SK-N-DZ (cell line): ENCODE measurements at places on chromosomes 1 and 21.

DNA sequence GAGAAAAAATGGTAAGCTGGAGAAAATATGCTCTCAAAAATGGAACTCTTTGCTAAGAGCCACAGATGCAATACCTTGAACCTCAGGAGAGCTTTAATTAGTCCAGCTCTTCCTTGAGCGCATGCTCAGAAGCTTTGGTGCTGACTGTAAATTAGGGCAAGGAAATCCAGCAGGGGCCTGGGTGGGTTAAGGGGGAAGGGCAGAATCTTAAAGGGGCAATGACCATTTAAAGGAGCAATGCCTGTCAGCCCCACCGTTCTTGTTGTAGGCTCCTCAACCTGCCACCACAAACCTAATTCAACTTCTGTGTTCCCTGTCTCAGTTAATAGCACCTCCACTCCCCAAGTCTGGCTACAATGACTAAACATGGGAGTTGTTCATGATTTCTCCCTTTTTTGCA is 6.8 kb upstream of the SLC22A15 start:
- DNase-seq: peak; percentile 45

DNA sequence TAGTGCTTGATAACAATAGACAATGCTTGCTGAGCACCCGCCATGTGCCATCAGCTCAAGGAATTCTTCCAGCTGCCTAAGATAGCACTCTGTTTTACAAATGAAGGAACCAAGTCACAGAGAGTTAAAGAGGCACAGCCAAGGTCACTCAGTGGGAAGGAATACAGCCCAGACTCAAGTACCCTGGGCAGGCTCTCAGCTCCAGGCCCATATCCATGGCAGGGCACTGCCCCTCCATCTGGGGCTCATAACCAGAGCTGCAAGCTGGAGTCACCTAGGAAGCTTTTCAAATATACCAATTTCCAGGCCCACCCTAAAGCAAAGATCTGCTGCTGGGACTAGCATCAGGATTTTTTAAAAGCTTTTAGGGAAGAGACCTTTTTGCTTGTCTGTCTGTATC is 1.6 kb downstream of the CLEC20A start:
- no peak for DNase-seq

GRCh38 chr1:27666791-27667254 is 5.2 kb downstream of the IFI6 start:
- DNase-seq: no peak

DNA sequence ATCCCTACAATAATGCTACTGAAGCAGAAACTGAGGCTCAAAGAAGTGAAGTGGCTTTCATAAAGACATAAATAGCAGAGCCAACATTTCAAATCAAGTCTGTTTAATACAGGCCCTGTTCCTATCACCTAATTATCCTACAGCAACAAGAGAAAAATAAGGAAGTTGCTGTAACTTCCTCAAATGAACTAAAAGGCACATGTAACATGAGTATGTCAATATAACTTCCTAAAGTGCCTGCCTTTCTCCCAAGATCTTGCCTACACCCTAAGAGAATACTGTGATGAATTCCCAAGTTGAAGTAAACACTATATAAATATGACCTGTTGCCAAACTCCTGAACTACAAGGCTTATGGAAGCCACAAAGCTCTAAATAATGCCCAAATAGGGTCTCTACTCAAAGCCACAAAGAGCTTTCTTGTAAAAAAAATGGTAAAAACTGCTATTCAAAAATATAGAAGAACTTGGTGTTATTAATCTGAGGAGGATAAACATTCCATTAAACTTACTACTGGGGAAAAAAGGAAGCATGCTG is 8.6 kb downstream of the BEND5 start:
- no peak for DNase-seq

GRCh38 chr1:6093071-6093470 is 47.4 kb downstream of the KCNAB2 start:
- DNase-seq: no peak

DNA sequence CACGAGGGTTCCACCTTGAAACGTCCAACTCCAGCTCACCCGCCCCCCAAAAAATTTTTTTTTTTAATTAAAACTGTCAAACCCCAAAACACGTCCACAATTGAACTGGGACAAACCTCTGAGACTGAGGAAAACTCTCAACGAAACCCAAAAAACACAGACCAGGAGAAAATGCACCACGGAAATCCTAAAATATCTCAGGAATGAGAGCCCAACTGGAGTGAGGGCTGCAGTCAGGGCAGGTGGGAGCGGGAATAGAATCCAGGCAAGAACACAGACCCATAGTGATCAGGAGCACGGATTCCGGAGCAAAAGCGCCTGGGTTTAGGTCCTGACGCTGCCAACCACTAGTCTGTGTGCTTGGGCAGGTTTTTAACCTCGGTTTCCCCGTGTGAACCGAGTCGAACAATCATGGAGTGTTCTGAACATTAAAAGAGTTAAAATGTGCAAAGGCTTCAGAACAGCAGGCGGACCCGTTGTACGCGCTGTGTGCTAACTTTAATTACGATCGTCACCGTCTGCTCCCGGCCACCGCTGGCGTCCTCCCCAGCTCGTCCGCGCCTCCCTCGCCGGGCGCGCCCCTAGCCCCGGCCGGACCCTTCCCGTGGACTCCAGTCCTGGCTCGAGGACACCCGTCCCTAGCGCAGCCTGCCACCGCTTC is 624 bp downstream of the ARHGAP29 start:
- DNase-seq: peak; percentile 29

DNA sequence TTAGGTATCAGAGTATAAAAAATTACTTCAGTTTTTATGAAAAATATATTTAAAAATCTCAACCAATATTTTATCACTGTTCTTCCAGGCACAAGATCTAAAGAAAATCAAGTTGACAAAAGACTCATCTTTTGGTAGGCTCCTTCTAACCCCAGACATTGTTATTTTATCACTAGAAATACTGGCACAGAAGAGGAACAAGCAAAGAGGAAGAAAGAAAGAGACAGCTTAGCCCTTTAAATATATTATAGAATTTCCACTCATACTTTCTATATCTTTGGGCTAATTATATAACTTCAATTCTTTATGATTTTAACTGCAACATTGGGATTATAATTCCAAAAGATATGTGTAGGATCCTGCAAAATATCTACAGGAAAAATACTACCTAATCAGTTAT is 32.4 kb downstream of the SPTA1 start:
- no peak for DNase-seq

- DNase-seq: no peak
Measured at GRCh38 chr1:30733493-30733892, 10.1 kb upstream of the MATN1 start.

DNA sequence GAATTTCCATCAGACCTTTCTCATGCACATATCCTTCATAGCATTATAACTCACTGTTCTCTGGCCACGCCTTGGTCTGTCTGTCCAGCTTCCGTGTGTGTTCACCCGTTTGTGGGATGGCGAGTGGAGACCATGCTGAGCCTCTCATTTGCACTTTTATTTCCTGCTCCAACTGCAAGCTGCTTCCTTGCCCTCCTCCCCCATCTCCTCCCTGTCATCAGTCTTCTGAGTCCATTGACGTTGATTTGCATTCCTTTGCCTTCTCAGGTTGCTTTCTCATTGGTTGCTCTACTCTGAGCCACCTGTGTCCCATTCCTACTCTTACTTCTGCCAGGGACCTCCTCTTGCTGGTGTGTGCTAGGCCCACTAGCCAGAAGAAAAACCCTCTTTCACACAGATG is 146.4 kb downstream of the NOS1AP start:
- no peak for DNase-seq

DNA sequence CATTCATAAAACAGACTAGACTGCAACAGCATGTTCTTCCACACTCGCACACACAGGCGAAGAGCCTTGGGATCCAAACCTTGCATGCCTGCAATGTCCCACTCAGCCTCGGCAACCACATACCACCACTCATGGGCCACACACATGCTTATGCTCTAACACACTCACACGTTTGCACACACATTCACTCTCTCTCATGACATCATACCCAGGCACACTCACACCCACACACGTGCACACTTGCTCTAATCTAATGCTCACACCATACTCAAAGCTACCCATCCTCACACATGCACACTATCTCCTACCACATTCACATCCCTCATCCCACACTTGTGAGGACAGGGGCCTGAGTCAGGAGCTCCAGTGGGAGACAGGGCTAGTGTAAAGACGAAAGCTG is 50.3 kb downstream of the GRIK3 start:
- DNase-seq: no peak

DNA sequence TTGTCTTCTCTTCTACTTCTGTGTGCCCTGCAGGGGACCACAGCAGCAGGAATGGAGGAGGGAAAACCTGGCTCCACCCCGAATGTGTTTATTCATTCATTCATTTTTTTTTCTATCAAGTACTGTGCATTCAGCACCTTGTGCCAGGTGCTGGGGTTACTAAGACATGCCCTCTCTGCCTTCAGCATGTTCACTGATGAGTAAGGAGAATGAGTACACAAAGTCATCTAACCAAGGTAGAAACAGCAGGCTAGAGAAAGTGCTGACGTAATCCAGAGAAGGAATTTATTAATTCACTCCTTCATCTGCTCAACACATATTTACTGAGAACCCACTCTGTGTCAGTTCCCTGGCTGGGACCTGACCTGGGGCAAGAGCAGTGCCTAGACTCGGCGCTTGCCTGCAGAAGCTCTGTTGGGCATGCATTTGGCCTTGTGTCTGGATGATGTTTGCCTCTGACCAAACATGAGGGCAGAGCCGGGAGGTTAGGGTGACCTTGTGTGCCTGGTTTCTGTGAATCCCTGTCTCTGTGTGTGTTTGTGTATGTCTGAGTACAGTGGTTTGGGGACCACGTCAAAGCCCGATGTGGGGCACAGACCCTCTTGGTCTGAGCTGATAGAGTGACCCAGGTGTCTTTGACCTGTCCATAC is 3.3 kb upstream of the MYOG start:
- no peak for DNase-seq

GRCh38 chr1:180751921-180752320 is 120.1 kb downstream of the XPR1 start:
- no peak for DNase-seq

- no peak for DNase-seq
Measured at GRCh38 chr1:179141592-179142251, 59.9 kb downstream of the TOR3A start.

DNA sequence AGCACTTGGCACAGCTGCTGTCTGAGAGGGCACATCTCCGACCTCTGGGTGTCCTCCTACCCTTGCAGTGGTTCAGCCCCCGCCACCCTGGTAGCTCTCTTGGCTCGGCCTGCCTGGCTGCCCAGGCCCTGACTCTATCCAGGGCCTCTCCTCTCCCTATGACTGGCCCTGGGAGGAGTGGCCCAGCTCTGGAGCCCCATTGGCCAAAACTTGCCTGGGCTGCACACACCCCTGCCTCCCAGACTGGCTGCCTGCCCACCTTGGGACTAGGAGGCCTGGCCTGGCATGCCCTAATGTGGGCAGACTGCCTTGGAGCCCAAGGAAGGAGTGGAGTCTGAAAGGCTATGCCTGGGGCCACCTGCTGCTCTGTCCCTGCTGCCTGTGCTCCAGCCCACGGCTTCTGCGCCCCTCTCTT is 33.6 kb downstream of the ACOT11 start:
- no peak for DNase-seq

DNA sequence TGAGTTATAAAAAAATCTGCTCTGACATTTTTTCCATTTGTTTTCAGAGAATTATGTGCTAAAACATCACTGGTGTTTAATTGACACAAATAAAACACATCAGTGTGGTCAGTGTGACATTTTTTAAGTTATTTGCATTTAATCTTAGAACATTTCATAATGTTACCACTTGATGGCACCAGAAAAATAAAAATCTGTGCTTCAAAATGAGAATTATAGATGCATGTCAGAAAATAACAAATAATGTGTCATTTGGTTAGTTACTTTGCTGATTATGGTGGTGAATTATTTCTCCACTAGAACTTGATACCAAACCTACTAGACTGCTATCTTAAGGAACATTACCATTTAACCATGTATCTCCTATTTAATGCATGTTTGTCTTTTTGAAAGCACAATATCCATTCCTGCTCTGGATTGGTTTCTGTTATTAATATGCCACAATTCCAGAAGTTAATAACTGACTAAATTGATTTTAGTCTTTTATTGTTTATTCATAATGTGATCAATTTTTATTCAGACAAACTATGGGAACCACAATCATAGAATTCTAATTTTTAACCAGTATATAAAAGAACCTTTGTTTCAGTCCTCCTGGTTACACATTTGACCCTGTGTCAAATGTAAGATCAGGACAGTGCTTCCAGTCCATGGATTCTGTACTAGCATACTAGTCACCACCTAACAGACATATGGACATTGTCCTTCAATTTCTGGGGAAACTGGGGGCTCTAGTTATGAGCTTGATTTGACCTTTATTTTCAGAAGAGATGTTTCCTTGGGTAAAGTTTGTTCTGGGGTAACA is 81.0 kb downstream of the RPS6KC1 start:
- no peak for DNase-seq

GRCh38 chr1:92485381-92486250 is 1.1 kb downstream of the GFI1 start:
- no peak for DNase-seq

DNA sequence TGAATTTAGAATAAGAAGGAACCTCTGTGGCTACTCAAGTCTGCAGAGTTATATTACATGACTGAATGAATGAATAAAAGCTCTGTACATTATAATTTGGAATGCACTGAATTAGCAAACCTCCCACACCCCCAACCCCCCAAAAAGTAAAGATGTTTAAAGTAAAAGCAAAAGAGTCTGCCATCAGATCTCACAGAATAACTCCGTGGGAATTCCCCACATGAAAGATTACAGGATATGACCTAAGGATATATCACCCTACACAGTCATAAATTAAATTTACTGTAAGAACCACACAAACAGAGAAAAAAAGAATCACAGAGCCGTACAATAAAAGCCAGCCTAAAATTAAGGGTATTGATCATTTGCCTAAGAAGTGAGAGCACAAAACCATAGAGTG is 587.3 kb downstream of the PTPRC start:
- no peak for DNase-seq

DNA sequence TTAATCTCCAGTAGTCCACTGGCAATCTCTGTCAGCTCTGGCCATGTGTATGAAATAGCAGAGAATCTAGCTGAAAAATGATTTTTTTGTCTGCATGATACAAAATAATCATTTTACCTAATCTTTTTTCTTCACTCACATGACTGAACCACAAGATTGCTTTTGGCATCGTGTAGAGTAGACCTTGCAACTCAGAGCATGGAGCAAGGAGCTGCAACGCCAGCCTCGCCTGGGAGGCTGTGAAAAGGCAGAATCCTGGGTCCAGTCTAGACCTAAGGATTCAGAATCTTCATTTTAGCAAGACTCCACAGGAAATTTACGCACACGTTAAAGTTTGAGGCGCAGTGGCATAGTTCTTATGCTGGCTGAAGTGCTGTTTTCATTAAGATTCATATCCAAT is 40.2 kb downstream of the TOMM20 start:
- DNase-seq: no peak
